ENCODE measurements at places on chromosomes 13 and 19. TPM values are rescaled to one million over a fixed set of nuclear protein-coding genes. Genes with fewer than 3 reads are reported as not detected.

DNA sequence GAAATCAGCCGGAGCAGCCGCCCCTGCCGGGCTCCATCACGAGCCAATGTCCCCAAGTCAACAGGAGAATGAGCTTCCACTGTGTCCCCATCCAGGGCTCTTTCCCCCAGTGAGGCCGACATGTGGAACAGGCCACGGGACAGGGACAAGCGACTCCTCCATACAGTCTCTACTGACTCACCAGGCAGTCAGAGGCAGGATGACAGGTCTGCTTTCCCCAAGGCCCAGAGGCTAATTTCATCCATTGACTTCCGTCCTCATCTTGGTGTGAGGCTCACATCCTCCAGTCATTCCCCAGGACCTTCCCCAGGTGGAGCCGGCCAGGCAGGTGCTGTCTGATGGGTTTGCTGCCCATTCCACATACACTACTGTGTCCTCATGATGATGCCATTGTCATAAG lies 3.5 kb downstream of the CEACAM6 start:
- no peak for DNase-seq

The KIR2DL1 gene
- not detected for polyA plus RNA-seq

The ZNF556 gene
- polyA plus RNA-seq, result 0.64 TPM

GRCh38 chr13:99528547-99528946 lies 27.3 kb downstream of the TM9SF2 start:
- DNase-seq, result peak; percentile 11

The GIPC3 gene
- polyA plus RNA-seq, result 3.4 TPM

DNA sequence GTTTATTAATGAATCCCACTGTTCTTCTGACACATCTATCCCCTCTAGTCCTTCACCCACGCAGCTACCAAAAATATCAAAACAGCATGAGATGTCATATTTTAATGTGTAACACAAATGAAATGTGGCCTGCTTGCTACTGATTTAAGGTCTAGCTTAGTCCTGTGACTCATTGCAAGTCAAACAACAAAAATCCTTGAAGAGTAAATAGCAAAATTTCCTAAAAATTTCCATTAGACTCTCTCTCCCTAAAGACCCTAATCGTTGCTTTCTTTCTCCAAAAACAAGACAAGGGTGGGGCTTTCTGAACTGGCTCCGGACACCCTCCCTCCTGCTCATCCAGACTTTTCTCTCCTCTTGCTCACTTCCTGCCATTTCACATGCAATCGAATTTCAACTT lies 99.9 kb upstream of the IPO5 start:
- no peak for DNase-seq

DNA sequence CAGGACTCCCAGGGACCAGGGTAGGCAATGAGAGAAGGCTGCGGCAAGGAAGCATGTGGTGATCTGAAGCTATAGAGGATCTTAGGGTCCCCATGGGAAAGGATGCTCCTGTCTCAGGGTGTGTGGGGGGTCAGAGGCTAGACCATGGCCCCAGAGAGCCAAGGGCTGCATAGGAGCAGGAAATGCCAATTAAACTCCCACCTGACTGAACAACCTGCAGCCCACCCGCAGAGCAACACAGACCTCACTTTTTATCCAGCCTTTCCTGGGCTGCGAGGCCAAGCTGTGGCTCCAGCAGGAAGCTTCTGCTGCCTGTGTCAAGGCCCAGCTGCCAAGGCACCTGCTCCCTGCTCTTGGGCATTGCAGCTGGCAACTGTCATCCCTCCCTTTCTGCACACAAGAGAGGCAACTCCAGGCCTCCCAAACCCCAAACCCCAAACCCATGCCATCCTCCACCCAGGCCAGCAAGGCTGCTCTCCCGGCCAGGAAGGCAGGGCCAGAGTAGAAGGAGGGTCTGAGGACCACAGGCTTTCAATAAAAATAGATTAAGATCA lies 290.1 kb downstream of the FOXO1 start:
- DNase-seq, result no peak

- no peak for DNase-seq
Measured at GRCh38 chr13:96629331-96629730, 364.9 kb downstream of the OXGR1 start.

DNA sequence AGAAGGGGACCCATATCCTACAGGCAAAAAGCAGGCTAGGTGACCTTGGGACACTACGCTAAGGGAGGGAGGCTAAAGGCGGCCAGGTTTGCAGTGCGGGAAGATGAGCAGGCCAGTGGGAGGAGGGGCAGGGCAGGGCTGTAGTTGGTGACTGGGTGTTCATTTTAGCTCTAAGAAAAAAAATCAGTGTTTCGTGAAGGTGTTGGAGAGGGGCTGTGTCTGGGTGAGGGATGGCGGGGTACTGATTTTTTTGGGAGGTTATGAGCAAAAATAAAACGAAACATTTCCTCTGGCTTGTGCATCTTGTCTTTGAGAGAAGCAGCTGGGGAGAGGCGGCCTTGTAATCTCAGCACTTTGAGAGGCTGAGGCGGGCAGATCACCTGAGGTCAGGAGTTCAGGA lies 4.3 kb upstream of the NUP62 start:
- DNase-seq, result no peak

DNA sequence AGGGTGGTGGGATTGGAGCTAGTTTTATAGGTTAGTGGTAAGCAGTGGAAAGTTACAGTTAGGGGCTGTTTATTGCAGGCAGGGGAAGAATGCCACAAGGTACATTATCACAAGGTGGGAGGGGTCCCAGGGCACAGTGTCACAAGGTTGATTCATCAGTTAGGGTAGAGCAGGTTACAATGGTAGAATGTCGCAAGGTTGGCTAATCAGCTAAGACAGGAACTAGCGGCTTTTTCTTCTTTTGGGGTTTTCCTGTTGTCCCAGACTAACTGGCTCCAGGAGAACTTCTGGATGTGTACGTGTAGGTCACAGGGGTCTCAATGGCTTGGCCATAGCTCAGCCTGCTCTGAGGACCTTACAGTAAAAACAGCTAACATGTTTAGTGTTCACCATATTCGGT lies 1221.1 kb downstream of the SLITRK1 start:
- DNase-seq, result no peak

The KLK2 gene
- polyA plus RNA-seq, result not detected

DNA sequence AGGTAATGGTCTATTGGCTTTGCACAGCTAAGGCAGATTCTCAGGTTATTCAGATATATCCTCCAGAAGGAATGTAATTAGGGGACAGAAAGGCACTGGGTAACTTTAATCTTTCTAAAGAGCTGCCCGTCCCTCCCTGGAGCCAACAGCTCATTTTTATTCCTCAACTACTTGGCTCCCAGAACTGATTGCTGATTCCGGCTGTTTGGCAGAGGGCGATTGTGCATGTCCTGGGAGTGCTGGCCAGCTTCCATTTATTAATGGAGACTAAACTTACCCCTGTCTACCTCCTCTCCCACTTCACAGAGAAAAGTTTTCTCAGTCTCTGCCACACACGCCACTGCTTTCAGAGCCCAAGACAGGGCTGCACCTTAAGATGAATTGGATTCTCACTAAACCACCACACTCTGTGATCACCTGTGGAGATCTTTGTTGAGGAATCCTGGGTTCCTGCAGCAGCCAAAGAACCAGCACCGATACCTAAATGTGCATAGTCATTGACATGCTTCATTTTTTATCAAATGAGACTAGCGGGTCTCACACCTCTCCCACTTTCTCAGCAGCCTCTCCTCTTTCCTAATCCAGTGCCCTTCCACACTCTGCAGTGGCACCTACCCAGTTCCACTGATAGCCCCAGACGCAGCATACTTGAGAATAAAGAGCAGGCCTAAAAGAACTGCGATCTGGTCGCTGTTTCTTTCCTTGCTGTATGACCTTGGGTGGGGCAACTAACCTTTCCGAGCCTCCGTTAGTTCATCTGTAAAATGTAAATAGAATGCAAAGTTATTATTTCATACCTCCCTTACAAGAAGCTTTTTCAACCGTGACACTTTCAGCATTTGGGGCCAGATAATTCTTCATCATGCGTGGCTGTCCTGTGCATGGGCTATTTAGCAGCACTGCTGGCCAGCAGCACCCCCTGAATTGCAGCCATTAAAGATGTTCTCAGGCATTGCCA lies 648.7 kb downstream of the UQCRFS1 start:
- no peak for DNase-seq

The PRRG2 gene
- polyA plus RNA-seq, result 6.5 TPM

DNA sequence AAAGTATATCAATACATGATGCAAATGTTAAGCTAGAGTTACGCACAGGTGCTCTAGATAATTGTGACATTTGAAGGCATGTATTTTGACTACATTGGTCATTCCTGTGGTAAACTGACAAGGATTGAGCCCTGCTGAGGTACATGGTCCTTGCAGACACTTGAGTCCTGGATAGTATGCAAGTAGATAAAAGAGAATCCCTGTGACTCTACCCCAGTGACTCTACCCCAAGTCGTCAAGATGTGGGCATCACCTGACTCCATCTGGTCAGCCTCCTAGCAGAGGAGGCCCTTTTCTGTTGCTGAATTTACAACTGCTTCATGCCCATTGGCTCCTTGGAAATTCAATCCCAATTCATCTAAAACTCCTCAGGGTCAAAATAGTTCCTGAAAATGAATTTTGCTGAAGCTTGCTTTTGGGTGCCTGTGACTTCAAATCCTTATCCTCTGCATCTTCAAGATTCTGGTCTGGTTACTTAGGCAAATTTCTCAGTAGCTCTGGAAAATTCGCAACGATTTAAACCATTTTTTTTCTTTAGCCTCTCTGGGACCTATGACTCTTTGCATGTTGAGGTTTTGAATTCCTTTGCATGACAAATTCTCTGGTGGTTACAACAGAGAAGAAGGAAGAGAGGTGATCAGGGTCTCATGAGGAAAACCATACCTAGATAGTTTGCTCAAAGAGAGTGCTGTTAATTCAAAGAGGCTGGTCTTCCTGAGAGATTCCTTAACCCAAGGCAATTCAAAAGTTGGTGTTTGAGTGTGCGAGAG lies 422.1 kb downstream of the FGF9 start:
- no peak for DNase-seq

DNA sequence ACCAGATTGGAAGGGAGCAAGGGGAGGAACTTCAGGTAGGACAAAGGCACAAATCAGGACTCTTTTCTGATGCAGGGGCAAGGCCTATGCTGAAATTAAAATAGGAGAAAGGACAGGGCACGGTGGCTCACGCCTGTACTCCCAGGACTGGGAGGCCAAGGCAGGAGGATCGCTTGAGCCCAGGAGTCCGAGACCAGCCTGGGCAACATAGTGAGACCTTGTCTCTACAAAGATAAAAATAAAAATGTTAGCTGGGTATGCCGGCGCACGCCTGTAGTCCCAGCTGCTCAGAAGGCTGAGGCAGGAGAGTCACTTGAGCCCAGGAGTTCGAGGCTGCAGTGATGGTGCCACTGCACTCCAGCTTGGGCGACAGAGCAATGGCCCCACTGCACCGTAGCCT lies 5.7 kb downstream of the SLC17A7 start:
- DNase-seq, result no peak

The ZNF808 gene
- polyA plus RNA-seq, result 18.9 TPM

The YIF1B gene
- polyA plus RNA-seq, result 40.4 TPM

The PTPRH gene
- 0.17 TPM for polyA plus RNA-seq

DNA sequence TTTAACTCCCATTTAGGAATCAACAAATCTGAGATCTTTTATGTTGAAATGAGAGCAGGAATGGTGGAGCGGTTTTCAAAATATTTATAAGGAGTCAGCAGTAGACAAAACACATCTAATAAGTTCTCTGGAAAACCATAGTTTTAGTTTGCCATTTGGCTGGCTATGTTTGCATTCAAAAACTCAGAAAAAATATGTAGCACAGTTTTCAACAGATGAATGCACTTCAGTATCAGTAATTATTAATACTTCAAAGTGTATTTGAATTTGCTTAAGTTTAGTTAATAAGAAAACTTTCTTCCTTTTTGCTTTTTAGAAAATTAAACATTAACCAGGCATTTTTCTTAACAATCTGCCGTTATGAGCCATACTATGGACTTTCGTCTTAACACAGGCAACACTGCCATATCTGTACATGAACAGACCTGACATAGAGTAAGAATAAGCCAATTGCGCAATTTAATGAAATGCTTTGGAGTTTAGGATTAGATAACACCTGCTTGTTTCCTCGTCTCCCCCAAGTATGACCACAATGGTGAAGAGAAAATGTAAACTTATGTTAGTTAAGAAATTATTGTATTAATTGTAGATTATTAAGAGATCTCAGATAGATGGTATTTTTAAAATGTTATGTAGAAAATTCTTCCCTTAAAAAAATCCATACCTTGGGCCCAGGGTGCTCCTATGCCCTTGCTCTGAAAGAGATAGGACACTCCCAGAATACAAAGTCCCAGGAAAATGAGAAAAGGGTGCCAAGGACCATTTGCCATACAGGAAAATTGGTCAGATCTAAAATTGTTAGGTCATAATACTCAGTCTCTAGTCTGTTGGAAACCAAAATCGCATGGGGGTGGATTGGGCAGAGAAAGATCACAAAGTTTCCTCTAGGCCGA lies 552.3 kb upstream of the ARGLU1 start:
- DNase-seq, result peak; percentile 9

- DNase-seq, result no peak
Measured at GRCh38 chr13:98998831-98999638, 21.2 kb upstream of the DOCK9 start.

DNA sequence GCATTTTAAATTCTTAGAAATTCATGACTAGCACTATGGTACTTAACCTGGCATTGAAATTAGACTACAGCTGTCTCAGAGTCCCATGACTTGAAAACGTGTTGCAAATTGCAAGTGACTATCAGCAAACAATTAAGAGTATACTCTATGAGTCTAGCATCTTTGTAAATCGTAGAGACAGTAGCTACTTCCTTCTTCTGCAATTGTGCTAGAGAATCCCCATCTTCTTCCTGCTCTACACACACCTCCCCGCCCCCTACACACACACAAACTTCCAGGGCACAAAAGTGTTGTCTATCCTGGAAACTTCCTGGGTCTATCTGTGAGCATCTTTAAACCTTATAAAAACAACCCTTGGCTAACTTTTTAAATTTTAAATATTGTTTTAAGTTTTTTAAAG lies 35.2 kb upstream of the MIR17HG start:
- DNase-seq, result no peak

DNA sequence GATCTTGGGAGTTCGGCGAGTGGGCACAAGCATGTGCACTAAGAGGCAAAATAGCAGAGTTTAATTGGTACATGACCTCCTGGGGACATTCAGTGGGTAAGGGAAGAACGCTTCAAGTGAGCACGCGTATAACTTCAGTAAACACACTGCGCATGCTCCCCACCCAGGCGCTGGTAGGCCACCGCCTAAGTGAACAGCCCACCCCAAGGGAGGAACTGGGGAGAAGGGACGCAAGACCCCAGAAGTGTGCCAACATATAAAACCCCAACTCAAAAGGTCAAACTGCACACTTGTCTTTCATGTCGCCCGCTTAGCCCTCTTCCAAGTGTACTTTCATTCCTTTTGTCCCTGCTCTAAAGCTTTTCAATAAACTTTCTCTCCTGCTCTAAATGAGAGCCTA lies 10.5 kb upstream of the NTN5 start:
- DNase-seq, result peak; percentile 54

The UBE2L5 gene
- polyA plus RNA-seq, result 0.65 TPM

The ATP8A2 gene
- 5.1 TPM for polyA plus RNA-seq

DNA sequence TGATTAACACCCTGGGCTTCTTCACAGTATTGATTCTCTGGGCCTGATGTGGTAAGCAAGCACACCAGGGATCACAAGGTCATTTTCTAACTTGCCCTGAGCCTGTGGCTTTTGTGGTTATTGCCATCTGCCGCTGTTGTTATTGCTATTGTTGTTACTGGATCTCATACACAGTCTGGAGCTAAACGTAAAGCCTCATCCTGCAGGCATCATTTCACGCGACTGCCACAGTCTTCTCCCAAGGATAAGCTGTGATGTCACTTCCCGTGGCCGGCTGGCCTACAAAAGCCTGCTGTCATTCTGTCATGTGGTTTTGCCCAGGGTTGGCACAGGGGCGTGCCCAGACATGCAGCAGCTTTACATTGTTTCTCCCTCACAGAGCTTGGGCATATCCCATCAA lies 154.0 kb upstream of the GPR12 start:
- no peak for DNase-seq

Data from renal pelvis (tissue), 12 donors.